ENCODE measurements at places on chromosomes 1 and 21. TPM values are rescaled to one million over a fixed set of nuclear protein-coding genes. Genes with fewer than 3 reads are reported as not detected.

LEMD1 gene
- polyA plus RNA-seq: not detected

AMPD1 gene
- not detected for polyA plus RNA-seq

IFNGR2 gene
- 57.6 TPM for polyA plus RNA-seq

GRCh38 chr1:7458946-7459345 is 312.1 kb upstream of the VAMP3 start:
- no peaks in the 10 kb centered on the region for H3K36me3 ChIP-seq
- H3K27ac ChIP-seq: no peak overlapping the region
- no peaks in the 10 kb centered on the region for H3K4me1 ChIP-seq
- H3K27me3 ChIP-seq: no peaks in the 10 kb centered on the region

GRCh38 chr1:23923592-23924499 is 10.7 kb upstream of the CNR2 start:
- H3K4me3 ChIP-seq: no peak overlapping the region
- H3K4me1 ChIP-seq: no peaks in the 10 kb centered on the region
- H3K36me3 ChIP-seq: no peaks in the 10 kb centered on the region

SGIP1 gene
- 71.4 TPM for polyA plus RNA-seq

ZSCAN20 gene
- 3.1 TPM for polyA plus RNA-seq

TNFRSF9 gene
- polyA plus RNA-seq: 0.02 TPM

DNA sequence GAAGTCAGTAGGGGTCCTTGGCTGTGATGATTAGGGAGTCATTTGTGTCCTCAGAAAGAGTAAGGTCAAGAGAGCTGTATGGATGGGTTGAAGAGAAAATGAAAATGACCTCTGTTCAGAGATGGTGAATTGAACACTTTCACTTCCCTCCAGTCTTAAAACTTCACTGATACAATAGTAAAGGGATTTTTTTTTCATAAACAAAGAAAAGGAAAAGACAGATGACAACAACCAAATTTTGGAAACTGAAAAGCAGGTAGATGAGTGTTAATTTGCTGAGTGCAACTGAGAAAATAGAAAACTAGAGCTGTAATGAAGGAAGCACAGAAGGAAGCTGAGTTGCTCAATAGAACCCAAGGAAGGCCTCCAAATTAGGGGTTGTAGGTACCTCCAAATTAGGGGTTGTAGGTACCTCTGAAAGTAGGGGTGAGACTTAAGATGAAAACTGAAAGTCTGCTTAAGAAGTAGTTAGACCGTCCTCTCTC is 14.8 kb upstream of the S1PR1 start:
- H3K4me3 ChIP-seq: no peak overlapping the region
- no peaks in the 10 kb centered on the region for H3K36me3 ChIP-seq
- H3K27me3 ChIP-seq: no peaks in the 10 kb centered on the region
- H3K27ac ChIP-seq: no peak overlapping the region
- no peaks in the 10 kb centered on the region for H3K4me1 ChIP-seq
- DNase-seq: no peak

GRCh38 chr1:226804907-226805759 is 65.3 kb upstream of the PSEN2 start:
- H3K4me1 ChIP-seq: no peaks in the 10 kb centered on the region
- DNase-seq: no peak
- H3K27ac ChIP-seq: no peak overlapping the region
- no peaks in the 10 kb centered on the region for H3K36me3 ChIP-seq
- H3K27me3 ChIP-seq: peaks cover 10% of the 10 kb centered on the region
